A172 (cell line): ENCODE measurements at places on chromosomes 13 and 19. TPM values are rescaled to one million over a fixed set of nuclear protein-coding genes. Genes with fewer than 3 reads are reported as not detected.
A peak's percentile ranks its signal among the peaks of the same experiment; 100 is the strongest.

ZNF543 gene
- 15.8 and 16.6 TPM in 2 replicates for total RNA-seq

DNA sequence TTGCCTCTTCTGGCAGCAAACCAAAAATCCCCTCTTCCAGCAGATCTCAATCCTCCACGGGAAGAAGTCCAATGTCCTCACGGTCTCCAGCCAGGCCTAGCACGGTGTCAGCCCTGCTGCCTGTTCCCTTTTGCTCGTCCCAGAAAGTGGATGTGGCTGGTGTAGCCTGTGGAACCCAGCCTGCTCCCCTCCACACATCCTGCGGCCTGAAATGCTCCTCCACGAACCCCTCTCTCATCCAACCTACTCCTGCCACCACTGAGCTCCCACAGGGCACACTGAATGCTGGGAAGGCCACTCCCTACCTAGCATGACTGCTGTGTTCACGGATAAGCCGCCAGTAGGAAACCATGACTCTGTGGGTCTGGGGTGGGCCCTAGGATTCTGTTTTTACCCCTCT, 3.0 kb downstream of the MBOAT7 start:
- no peak for DNase-seq

- DNase-seq, result no peak
Observed at GRCh38 chr19:10431943-10432735, 11.8 kb downstream of the PDE4A start.

- DNase-seq, result no peak
Observed at GRCh38 chr13:50636007-50636704, 207.3 kb downstream of the DLEU7 start.

- no peak for DNase-seq
Observed at GRCh38 chr13:57326532-57326931, 159.5 kb downstream of the PRR20E start.

FFAR2 gene
- not detected in 2 replicates for total RNA-seq

CEBPA gene
- total RNA-seq, result 3.9 and 4.3 TPM in 2 replicates

DNA sequence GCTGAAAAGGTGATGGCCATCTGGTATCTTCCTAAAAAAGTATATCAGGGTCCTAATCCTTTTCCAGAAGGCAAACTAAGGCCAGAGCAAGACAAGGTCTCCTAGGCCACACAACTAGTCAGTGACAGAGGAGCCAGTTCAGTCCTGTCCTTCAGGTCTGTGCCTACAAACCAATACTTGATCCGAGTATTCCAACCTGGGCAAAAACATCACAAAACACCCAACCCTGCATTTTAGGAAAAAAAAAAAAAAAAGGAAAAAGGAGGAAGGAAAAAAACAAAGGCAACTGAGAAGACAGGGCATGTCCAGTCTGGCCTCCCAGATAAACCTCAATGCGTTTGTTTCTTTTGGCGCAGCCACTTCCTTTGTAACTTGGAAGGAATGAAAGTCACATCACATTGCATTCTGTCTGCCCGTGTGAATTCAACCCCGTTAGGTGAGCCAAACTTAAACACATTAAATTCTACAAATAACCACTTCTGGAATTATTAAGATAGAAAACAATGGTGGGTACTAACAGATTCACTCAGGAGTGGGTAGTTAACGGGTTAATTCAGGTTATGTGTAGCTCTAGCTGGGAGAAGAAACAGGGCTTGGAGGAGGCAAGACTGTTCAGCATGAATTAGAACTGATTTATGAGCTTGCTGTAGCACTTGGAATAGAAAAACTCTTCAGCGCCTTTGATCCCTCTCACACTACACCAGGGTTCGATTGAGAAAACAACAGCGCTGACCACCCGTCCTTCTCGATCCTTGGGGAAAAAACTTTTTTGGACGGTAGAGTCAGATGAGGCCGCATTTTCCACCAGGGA, 43.0 kb upstream of the HNRNPA1L2 start:
- DNase-seq, result peak; percentile 12

- no peak for DNase-seq
Observed at GRCh38 chr19:41309180-41310032, 566 bp upstream of the CCDC97 start.

- peak; percentile 52 for DNase-seq
Observed at GRCh38 chr19:29690842-29691241, 24.2 kb downstream of the C19orf12 start.

- peak; percentile 77 for DNase-seq
Observed at GRCh38 chr19:49930483-49931011, 1.2 kb upstream of the NUP62 start.

GRIK5 gene
- total RNA-seq, result 0.76 and 1.9 TPM in 2 replicates

- peak; percentile 75 for DNase-seq
Observed at GRCh38 chr13:51590971-51591627, 6.8 kb downstream of the WDFY2 start.

DNA sequence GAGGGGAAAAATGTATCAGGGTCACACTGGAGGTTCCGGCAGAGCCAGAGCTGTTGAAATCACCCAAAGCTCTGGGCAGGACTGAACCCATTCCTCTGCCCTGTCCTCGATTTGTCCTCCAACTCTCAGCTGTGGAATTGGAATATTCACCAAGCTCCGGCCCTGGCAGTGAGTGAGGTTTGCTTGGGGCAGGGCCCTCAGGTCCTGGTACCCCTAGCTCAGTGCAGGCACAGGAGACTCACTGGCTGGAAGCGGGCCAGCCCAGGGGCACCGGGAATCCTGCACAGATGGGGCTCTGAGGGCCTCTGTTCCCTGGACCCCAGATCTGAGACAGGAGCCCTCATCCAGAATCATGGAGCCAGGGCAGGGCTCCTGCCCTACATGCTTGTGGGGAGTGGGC, 1322.3 kb downstream of the UQCRFS1 start:
- no peak for DNase-seq

- DNase-seq, result peak; percentile 60
Observed at GRCh38 chr19:13723206-13723605, 41.1 kb upstream of the MRI1 start.

ZNF570 gene
- 0.12 TPM in 1 of 2 replicates, not detected in the other for total RNA-seq

- DNase-seq, result no peak
Observed at GRCh38 chr13:33696530-33696929, 121.4 kb upstream of the RFC3 start.

DNA sequence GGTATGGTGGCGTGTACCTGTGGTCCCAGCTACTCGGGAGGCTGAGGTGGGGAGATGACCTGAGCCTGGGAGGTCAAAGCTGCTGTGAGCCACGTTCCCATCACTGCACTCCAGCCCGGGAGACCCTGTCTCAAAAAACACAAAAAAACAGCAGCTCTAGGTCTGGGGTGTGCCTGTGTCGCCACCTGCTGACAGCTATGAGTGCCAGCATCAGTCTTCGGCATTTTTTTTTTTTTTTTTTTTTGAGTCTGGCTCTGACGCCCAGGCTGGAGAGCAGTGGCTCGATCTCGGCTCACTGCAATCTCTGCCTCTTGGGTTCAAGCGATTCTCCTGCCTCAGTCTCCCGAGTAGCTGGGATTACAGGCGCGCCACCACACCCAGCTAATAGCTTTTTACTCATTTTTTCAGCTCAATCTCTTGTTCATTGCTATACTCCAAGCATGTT, 10.1 kb downstream of the AP2S1 start:
- peak; percentile 21 for DNase-seq

ZNF723 gene
- total RNA-seq, result 0.19 TPM in 1 of 2 replicates, not detected in the other

GRCh38 chr13:31276421-31276820, 76.6 kb downstream of the B3GLCT start:
- no peak for DNase-seq

- no peak for DNase-seq
Observed at GRCh38 chr19:30932854-30933253, 416.4 kb downstream of the TSHZ3 start.

GRCh38 chr13:41970918-41971317, 10.0 kb upstream of the VWA8 start:
- no peak for DNase-seq

DNA sequence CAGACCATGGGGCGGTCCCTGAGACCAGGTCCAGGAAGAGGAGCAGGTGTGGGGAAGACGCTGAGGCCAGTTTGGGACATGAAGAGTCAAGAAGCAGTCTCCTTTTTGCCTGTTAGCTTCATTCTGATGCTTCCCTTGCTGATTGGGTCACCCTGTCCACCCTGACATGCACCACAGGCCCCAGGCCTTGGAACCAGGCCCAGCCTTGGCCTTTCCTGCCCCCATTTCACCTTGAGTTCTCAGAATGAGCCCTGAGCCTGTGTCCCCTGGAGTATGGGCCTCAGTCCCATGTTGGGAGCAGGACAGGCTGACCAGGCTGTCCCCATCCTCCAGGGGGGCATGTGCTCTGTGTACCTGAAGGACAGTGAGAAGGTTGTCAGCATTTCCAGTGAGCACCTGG, 4.9 kb upstream of the TIMM50 start:
- DNase-seq, result no peak

DNA sequence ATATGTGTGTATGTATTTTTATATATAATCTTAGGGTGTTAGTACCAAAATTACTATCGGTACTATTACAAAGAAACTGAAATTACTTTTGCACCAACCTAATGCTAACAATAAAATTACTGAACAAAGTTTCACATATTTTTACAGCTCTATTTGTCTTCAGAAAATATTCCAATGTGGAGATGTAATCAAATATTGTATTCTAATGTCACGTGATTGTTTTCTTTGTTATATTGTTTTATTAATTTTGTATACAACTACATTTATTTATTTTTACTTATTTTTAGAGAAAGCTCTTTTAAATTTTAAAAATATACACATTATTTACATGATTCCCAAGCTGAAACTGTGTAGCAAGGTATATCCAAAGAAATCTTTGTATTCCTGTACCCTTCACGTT, 227.1 kb upstream of the KLF12 start:
- no peak for DNase-seq

GRCh38 chr13:33073338-33073737, 57.1 kb downstream of the KL start:
- DNase-seq, result no peak

GRCh38 chr19:17678836-17679235, 9.3 kb downstream of the UNC13A start:
- no peak for DNase-seq

- no peak for DNase-seq
Observed at GRCh38 chr19:18437491-18438330, at the start of gene ISYNA1. TSS of gene ISYNA1 (minus strand) at chr19:18438133. CDS start at chr19:18437979, 154 bp downstream.

- DNase-seq, result no peak
Observed at GRCh38 chr19:49808711-49809159, 4.4 kb downstream of the FUZ start.

GRCh38 chr13:44207476-44207875, 166.1 kb upstream of the SERP2 start:
- DNase-seq, result no peak

DNA sequence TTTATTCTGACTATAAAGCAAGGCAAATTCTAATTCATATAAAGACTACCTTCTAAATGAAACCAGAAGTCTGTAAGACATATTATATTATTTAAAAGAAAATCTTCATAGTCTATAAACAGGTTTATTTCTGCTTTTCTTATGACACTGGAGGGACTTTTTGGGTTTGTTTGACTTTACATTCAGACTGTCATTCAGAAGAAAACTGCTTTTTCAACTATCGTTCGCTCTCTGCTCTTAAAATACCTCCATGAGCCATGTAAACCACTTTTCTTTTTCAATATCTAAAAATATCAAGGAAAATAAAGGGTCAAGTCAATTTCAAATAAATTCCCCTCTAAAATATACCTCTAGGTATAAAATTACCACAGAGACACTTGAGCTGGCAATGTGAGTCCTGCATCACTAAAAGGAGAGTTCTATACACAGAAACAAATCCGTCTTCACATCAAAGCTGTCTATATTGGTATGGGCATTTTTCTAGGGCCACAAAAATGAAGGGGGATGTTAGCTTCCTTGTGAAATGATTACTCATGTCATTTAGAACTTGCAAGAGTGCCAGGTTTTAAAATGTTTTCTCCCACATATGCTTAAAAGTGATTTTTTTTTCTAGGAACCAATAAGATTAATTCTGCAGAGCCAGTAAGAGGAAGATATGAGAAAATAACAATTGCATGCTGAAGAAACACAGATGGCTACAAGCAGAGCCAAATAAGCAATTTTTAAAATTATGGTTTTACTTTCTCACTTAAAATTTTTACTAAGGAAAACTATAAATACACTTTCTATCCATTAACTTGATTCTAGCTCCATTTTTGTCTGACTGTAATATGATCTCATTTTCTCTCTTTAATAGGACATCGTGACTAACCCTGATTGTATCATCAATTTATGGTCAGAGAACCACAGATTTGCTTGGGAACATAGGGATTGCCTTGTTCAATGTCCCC, 181.8 kb downstream of the TBC1D4 start:
- no peak for DNase-seq

LILRA1 gene
- total RNA-seq, result not detected in 2 replicates

DNA sequence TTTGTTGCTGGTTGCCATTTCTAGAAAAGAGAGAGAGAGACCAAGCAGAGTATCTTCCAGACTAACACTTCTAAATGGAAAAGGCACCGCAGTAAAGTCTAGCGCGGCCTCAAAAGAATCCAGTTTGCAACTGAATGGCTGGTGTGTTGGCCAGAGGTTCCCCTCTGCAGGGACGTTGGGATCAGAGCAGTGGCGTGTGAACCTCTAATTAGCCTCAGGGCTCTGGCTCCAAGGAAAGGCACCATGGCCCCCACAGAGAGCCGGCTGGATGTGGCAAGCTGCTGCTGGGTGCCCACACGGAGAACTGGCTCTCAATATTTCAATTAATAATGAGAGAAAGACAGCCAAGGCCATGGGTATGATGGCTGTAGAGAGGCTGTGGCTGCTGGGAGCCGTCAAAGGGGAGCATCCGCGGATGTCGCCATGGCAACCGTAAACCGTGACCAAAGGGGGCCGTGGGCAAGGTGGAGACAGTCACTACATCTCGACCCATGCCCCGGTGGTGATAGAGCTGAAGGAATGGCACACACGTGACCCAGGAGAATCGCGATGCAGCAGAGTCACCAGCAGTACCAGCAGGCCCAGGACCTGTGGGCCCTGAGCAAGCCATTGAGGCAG, 9.5 kb downstream of the VSTM2B start:
- no peak for DNase-seq

DNA sequence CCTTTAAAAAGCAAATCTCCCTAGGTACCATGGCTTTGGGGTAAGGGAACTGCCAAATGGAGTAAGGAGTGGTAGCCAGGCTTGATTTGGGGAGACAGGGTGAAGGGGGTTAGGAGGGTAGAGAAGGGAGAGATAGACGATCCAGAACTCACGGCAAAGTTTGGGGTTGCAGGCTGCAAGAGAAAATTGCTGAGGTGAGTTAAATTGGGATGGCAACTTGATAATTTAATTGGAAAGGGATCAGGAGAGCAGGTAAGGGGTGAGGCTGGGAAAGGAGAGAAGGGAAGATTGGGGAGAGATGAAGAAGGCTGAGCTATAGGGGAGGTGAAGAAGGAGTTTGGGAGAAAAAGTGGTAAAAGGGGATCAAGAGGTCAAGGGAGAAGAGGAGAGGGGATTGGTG, 4.0 kb downstream of the IZUMO2 start:
- no peak for DNase-seq

DNA sequence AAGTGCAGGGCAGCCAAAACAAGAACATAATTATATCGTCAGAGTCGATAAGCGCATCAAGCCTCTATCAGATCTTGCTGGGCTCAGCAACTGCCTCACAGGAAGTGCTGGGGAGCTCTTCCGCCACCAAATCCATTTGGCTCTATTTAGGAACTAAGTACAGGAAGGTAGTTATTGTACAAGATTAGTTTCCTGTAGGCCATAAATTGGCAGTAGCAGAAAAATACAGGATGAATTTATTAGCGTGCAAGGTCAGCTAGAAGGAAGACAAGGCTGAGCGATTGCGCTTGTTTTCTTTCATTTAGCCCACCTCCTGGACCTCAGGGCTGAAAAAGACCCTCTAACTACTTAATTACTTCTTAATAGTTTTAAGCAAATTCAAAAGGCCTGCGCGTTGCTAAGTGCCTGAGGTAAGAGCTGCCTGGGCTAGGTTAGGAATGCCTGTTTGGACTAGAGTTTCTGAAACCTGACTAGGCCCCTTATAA, 118.5 kb downstream of the IRS2 start:
- no peak for DNase-seq

ZNF44 gene
- 8.7 and 9.6 TPM in 2 replicates for total RNA-seq
